ENCODE measurements at places on chromosomes 13 and 19.
A peak's percentile ranks its signal among the peaks of the same experiment; 100 is the strongest.

- peak; percentile 85 for DNase-seq
These were observed 550 bp downstream of the CERS4 start for GRCh38 chr19:8209462-8210378.

DNA sequence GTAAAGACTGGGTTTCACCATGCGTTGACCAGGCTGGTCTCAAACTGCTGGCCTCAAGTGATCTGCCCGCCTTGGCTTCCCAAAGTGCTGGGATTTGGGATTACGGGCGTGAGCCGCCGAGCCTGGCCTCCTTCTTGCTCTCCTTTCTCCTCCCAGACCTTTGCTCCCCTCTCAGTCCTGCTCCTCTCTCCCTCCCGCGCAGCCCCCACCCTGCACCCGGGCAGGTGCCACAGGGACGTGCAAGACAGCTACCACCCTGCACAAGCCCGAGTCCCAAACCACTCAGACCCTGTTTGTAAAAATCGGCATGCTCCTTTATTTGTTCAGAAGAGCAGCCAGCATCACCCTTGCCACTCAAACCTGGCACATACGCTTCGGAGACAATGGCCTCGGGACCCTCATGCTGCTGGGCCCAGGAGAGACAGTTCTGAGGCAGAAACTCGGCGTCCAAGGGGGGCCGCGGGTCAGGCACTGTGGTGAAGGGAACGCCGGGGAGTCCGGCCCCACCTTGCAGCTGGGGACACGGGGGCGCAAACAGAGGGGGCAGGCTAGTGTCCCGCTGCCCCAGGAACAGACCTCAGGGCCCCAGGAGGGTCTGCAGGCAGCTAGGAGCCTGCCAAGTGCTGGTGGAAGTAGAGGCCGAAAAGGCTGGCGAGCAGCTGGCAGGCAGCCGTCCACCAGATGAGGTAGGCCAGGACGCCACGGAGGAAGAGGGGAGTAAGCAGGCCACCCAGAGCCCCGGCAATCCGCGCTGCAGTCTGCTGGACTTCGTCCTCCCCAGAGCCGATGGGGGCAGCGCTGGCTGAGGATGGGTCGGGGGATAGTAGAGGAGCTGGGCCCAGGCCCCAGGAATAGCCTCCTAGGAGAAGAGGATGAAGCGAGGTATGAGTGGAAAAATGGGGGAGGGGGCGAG lies 18.7 kb downstream of the TMEM161A start:
- DNase-seq, result no peak

- no peak for DNase-seq
These were observed 143.9 kb downstream of the COL4A1 start for GRCh38 chr13:110162866-110163658.

DNA sequence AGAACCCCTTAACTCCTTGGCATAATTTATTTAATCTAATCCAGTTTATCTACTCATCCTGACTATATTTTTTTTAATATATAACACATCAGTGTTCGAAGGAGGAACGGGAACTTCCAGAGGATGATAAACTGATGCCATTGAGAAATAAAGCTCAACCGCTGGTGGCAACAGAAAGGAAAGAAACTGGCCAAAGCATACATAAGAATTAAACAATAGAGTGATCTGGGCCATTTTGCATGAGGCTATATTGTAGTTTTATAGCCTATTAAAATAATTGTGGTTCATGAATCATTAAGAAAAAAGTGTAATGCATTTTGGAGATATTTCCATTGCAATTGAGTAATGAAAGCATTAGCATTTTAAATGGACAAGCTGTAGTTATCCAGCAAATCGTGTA lies 94.2 kb downstream of the FRY start:
- no peak for DNase-seq

GRCh38 chr13:27128825-27129627 lies 42.6 kb downstream of the USP12 start:
- DNase-seq, result no peak

DNA sequence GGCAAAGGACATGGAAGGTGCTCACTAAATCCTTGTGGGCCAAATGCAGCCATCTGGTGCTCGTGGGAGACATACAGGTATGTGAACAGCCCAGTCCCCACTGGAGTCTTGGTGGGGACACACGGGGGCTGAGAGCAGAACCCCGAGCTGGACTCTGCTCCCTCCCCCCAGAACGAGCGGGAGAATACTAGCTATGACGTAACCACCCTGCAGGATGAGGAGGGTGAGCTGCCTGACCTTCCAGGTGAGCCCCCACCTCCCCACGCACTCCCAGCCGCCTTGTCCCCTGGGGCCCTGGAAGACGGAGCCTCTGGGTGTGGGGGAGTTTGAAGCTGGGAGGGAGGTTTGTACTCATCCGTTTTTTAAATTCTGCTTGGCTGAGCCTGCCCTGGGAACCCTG lies 13.5 kb upstream of the EBI3 start:
- no peak for DNase-seq

DNA sequence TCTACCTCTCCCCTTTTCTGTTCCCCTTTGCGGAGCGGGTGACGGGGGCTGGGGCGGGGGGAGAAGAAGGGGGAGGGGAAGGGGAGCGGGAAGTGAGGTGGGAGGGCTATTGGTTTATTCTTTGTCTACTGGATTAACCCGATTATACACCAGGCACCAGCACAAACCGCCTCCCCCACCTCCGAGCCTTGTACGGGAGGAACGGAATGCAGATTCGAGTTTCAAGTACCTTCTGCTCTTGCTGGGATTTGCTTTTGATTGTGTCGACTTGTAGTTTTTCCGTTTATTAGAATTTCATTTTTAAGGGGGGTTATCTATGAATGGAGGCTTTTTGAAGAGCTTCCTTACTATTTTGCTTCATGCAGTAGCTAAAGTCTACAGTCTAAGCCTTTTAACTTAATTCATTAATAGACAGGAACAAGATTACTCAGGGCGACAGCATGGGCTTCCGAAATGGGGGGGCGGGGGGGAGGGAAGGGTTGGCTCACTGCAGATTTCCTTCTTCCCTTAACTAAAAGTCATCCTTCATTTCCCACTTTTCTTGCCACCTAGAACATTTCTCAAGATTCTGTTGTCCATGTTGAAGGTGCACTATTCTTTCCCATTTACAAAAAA lies 937 bp upstream of the SPRY2 start:
- no peak for DNase-seq

GRCh38 chr13:33362986-33363727 lies 77.6 kb upstream of the STARD13 start:
- DNase-seq, result peak; percentile 27

- no peak for DNase-seq
These were observed 43.8 kb downstream of the SERP2 start for GRCh38 chr13:44417446-44417845.

DNA sequence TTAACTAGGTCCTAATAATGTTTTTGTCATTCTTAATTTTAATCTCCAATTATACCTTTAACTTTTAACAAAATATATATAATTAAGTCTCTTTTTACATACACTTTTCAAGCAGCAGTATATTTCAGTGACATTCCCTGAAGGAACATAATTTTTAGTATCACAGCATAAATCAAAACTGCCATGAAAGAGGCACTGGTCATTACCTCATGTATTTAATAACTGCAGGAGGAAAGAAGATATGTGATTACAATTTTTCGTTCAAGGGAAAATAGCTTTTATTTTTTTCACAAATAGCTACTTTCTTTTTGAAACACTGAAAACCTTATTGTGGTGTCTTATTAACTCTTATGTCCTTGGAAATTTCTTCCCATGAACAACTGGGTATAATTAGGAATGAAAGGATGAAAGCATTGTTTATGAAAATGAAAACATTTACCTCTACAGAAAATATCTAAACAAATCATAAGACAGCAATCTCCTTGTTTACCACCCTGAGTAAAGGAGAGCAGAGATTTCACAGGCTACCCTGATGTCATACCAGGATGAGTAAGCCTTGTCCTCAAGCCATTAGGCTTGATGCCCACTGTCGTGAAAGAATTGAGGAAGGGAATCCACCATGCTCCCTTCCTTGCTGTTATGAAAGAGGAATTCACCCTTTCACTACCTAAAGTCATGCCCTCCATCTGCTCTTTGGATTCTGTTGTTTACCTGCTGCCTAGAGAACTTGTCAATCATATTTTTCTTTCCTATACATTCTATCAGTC lies 877.2 kb upstream of the PCDH20 start:
- DNase-seq, result no peak

DNA sequence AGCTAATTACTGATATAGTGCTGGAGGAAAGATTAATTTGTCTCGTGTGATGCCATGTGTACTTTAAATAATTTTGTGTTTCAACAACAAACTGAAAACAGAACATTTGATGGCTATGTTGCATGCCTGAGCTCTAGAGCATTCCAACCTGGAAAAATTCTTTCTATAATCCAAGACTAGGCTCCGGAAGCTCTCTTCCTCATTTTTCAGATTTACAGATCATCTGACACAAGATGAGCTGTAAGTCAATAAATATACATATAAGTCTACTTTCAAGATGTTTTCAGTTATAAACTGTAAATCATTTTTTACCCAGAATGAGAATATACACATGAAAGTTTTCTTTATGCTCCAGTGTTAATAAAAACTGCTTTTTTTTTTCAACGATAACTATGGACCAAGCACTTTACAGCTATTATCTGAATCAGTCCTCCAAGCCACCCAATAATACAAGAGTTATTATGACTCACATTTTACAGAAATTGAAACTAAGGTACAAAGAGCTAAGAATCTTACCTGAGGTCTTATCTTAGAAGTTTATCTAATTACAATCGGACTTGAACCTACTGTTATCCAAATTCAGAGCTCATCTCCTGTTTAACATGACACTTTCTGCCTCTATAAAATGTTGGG lies 6.4 kb upstream of the FOXO1 start:
- no peak for DNase-seq

GRCh38 chr19:18469069-18469846 lies 31.3 kb upstream of the ISYNA1 start:
- peak; percentile 35 for DNase-seq

DNA sequence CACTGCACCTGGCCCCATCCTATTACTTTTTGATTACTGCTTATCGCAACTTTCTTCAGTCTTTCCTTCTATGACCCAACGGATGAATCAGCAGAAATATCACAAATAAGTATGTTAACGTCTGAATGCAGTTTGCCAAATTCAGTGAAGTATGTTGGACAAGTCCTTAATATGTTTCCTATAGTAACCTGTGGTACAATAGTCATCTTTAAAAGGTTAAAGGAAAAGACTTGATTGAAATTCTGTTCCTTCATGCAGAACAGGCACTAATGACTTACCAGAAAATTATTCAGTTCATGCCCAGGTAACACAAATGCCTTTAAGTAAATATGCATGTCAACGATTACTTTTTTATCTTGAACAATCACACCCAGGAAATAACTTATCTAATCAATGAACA lies 242.6 kb downstream of the KCTD12 start:
- no peak for DNase-seq

- no peak for DNase-seq
These were observed 859 bp downstream of the ZNF433 start for GRCh38 chr19:12034620-12035019.

DNA sequence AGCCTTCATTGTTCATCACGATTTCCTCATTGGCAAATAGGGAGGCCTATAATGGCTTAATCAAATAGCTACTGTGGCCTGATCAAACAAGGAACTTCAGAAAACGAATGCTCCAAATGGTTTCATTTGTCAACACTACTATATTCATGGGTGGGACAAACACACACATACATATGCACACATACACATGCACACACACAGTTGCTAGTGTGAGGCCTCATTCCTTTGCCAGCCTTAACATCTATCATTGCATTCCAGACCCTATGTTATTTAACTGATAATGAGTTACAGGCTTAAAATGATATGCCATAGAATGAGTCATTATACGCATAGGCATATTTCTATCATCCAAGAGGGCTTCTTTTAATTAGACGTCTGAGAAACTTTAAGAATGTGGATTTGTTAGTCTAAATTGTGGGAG lies 140.2 kb downstream of the KLF5 start:
- DNase-seq, result no peak

DNA sequence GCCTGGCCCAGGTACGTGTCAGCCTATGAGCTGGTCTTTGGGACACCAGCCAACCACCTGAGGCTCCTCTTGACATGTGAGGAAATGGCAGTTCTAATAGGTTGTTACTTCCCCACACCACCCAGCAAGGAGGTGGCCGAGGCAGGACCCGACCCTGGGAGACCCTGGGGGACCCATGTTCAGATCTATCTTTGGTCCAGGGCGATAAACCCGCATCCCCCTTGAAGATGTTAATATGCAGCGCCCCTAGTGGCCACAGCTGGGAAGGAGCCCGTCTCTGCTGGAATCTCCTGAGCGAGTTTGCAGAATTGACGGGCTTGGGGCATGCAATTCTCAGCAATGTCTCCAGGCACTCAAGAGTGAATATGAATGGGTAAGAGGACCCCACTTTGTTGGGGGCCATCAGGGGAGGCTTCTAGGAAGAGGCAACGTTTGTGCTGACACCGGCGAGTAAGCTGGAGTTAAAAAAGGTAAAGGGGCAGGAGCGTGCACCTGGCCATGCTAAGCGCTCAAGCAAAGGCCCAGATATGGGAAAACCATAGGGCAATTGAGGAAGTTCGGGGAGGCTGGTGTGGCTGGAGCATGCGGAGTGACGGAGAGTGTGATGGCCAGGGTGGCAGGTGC lies 1.5 kb upstream of the MYO1F start:
- peak; percentile 69 for DNase-seq

DNA sequence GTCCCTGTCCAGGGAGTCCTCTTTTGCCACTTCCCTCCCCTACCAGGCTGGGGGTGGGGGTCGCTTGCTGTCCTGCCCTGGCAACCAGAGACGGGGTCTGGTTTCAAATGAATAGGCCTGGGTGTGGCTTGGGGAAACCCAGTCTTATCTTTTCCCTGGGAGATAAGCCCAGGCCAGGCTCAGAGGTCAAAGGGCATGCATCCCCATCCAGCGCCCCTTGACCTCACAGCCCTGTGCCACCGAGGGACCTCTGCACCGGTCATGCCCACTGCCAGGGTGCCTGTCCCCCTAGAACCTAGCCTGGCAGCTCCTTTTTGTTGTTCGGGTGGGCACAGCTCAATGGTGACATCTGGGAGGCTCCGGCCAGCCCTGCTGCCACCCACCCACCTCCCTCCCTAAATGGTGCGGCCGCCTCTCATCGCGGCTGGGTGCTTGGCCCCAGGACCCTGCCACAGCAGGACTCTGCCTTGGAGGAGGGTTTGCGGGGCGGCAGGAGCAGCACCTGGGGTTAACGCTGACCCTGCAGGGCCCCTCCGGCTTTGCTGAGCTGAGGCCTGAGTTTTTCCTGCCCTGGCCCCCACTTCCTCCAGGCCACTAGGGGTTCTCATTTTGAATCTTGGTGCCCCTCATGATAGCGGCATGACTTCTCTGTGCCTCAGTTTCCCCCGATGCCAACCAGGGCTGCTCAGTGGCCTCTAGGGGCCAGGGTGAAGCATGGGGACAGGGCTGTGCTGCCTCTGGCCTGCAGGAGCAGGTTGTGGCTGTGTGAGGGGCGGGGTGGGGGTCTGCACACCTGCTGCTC lies 2.9 kb upstream of the CERS1 start:
- no peak for DNase-seq

GRCh38 chr19:52007451-52007805 lies 583 bp downstream of the ZNF615 start:
- DNase-seq, result no peak

GRCh38 chr13:97068151-97068550 lies 73.9 kb upstream of the OXGR1 start:
- DNase-seq, result no peak

DNA sequence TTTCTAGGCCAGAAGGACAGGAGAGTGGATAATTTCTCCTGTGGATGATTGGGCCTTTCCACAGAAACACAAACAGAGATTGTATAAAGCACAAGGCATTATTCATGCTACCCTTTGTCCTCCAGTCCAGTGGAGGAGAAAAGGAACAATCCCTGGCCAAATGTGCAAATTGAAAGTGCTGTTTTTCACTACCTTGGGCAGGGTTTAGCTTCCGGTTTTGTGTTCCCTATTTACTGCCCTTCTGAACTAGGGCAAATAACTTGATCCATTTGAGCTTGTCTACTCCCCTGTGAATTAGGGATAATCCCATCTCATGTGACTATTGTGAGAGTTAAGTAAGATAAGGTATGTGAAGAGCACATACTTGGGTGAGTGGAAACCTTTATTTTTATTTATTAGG lies 13.3 kb downstream of the PDX1 start:
- DNase-seq, result no peak
